Stimulated activated CD4-positive, alpha-beta T cell treated with anti-CD3 and anti-CD28 coated beads, Interleukin-15, amount 100 ng/mL, for 1 hour (primary cell): ENCODE measurements at places on chromosomes 12 and 14.

GRCh38 chr14:68305738-68306137, 486.2 kb downstream of the RAD51B start:
- DNase-seq: no peak

- DNase-seq: no peak
Measured at GRCh38 chr12:14257303-14257733, 108.2 kb upstream of the ATF7IP start.

- no peak for DNase-seq
Measured at GRCh38 chr12:56829908-56830307, 66.8 kb downstream of the HSD17B6 start.

DNA sequence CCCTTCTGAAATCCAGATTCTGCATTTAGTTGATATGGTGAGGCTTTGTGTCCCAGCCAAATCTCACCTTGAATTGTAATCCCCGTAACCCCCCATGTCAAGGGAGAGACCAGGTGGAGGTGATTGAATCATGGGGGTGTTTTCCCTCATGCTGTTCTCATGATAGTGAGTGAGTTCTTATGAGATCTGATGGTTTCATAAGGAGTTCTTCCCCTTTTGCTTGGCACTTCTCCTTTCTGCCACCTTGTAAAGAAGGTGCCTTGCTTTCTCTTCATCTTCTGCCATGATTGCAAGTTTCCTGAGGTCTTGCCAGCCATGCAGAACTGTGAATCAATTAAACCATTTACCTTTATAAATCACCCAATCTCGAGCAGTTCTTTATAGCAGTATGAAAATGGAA, 23.1 kb upstream of the C12orf42 start:
- DNase-seq: no peak
